Tibial nerve (tissue), 4 donors: ENCODE measurements at places on chromosomes 12 and 14. TPM values are rescaled to one million over a fixed set of nuclear protein-coding genes. Genes with fewer than 3 reads are reported as not detected.

DNA sequence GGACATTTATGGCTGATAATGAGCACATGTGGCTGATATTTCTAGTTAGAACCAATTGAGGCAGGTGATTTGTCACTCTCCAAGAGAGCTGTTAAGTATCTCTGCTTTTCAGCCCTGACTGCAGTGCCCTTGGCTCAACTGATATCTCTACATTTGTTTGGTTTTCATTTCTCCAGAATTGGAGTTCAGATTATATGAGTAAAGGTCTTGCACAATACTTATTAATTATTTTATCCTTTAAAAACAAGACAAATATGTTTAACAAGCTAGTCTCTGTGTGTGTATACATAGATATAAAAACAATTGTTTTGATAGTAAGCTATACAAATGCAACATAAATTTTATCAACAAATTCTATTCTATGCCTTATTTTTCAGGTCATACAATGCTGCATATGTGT is 105.2 kb downstream of the BRMS1L start:
- H3K27me3 ChIP-seq, result no peaks in the 10 kb centered on the region
- no peak overlapping the region for H3K4me3 ChIP-seq
- no peak overlapping the region for H3K27ac ChIP-seq

- no peaks in the 10 kb centered on the region for H3K4me1 ChIP-seq
- H3K27me3 ChIP-seq, result no peaks in the 10 kb centered on the region
- no peak overlapping the region for H3K27ac ChIP-seq
- H3K36me3 ChIP-seq, result no peaks in the 10 kb centered on the region
- H3K4me3 ChIP-seq, result no peak overlapping the region
- DNase-seq, result no peak
Measured at GRCh38 chr12:98635657-98636323, 8.8 kb downstream of the IKBIP start.

- no peaks in the 10 kb centered on the region for H3K4me1 ChIP-seq
- no peak overlapping the region for H3K27ac ChIP-seq
- no peak overlapping the region for H3K4me3 ChIP-seq
- DNase-seq, result no peak
- no peaks in the 10 kb centered on the region for H3K27me3 ChIP-seq
Measured at GRCh38 chr14:86788224-86788623, 1204.8 kb downstream of the GALC start.

DNA sequence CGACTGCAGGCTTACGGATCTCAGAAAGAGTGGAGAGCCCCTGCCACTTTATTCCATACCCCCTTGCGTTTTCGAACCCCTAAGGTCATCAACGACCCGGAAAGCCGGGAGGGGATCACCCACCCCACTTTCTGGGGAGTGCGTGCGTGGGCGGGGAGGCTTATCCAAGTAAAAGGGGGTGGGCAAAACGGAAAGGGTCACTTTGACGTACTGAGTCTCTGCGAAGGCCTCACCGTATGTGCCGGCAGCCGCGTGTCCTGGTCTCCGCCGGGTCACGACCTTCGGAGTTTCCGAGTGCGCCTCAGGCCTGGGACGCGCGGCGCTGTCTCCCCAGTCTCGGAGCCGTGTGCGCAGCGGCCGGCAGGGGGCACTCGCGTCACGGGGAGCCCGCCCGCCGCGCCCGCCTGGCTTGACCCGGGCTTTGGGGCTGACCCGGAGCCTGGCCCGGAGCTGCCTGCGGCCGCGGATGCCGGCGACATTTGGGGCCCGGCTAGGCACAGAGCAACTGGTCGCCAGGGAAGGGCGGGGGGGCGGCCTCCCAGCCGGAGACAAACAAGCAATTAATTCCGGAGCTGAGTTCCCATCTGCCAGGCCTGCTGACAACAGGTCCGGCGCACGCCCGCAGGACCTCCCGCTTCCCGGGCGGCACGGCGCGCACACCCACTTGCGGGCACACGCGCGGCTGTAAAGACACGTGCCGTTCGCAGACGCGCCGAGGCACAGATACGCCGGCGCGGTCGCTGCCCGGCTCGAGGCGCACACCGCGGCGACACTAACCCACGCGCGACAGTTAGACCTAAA is 890 bp upstream of the KIF26A start:
- H3K27ac ChIP-seq, result no peak overlapping the region
- no peaks in the 10 kb centered on the region for H3K36me3 ChIP-seq
- peaks cover 49% of the 10 kb centered on the region for H3K4me1 ChIP-seq
- peak overlapping the region; percentile 36 for H3K4me3 ChIP-seq

DNA sequence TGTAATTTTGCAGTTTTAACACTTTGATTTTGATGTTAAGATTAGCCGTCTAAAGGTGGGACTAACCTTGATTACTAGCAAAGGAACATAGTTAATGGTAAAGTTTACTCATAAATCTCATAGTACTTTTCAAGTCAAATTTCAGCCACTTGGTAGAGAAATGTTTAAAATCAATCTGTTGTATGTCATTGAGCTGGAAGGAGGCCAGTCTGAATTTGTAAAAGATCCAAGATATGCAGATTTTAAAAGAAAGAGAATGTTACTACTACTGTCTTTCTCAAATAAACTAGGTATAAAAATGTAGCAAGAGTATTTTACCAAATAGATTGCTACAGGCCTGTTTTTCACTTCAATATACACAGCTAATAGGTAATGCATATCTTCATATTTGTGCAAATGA is 600.8 kb upstream of the SEL1L start:
- no peak overlapping the region for H3K27ac ChIP-seq
- H3K27me3 ChIP-seq, result no peaks in the 10 kb centered on the region
- H3K36me3 ChIP-seq, result no peaks in the 10 kb centered on the region
- no peaks in the 10 kb centered on the region for H3K4me1 ChIP-seq

DNA sequence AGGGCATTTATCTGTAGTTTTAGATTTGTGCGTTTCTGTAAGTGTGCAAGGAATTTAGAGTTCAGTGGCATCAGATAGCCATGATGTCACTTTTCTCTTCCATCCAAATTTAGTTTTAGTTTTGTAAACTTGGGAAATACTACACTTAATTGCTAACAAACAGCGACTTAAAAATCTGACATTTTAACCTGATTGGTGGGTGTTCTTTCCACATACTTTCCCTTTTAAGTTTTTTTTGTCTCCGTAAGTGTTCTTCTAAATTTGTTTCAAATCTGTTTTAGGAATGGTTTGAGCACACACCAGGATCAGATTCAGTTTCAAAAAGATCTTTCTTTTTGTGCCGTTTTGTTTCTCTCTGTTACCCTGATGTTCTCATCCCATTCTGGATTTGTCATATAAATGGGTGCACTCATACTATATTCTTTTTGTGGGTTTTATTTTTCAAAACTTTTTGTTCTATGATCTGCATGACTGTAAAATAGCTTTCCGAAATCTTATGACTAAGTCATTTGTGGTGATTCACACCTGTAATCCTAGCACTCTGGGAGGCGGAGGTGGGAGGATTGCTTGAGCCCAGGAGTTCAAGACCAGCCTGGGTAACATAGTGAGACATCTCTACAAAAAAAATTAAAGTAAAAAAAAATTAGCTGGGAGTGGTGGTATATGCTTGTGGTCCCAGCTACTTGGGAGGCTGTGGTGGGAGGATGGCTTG is 58.9 kb downstream of the FBXO34 start:
- H3K4me3 ChIP-seq, result no peak overlapping the region
- no peaks in the 10 kb centered on the region for H3K27me3 ChIP-seq
- H3K27ac ChIP-seq, result no peak overlapping the region
- DNase-seq, result no peak

GRCh38 chr12:48779869-48780268 is 9.0 kb downstream of the ADCY6 start:
- no peaks in the 10 kb centered on the region for H3K4me1 ChIP-seq
- no peaks in the 10 kb centered on the region for H3K36me3 ChIP-seq
- peak; percentile 17 for DNase-seq
- peak overlapping the region; percentile 21 for H3K27ac ChIP-seq
- no peak overlapping the region for H3K4me3 ChIP-seq
- no peaks in the 10 kb centered on the region for H3K27me3 ChIP-seq

- no peaks in the 10 kb centered on the region for H3K27me3 ChIP-seq
- H3K4me3 ChIP-seq, result no peak overlapping the region
- H3K4me1 ChIP-seq, result peaks cover 20% of the 10 kb centered on the region
- peak; percentile 52 for DNase-seq
- H3K36me3 ChIP-seq, result no peaks in the 10 kb centered on the region
Measured at GRCh38 chr14:76784881-76785280, 23.6 kb downstream of the VASH1 start.

- no peak overlapping the region for H3K27ac ChIP-seq
- DNase-seq, result peak; percentile 40
- H3K27me3 ChIP-seq, result no peaks in the 10 kb centered on the region
- H3K4me1 ChIP-seq, result no peaks in the 10 kb centered on the region
Measured at GRCh38 chr14:62179367-62180018, 417.3 kb downstream of the SNAPC1 start.

- DNase-seq, result no peak
- no peak overlapping the region for H3K27ac ChIP-seq
- H3K36me3 ChIP-seq, result no peaks in the 10 kb centered on the region
Measured at GRCh38 chr12:106086696-106087095, 52.1 kb downstream of the NUAK1 start.

- no peaks in the 10 kb centered on the region for H3K27me3 ChIP-seq
- no peaks in the 10 kb centered on the region for H3K4me1 ChIP-seq
Measured at GRCh38 chr12:3123729-3124128, 46.5 kb downstream of the TSPAN9 start.

DNA sequence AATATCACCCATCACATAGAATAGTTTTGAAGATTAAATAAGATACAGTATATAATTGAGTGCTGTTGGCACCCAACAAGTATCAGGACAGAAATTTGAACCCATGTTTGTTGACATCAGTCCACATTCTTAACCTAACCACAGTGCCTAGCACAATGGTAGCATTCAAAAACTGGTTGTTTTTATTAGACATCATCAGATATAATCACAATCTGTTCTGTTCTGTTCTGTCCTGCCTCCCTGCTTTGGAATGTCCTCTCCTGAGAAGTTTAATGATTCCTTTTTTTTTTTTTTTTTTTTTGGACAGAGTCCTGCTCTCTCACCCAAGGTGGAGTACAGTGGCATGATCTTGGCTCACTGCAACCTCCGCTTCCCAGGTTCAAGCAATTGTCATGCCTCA is 476.6 kb downstream of the RMST start:
- H3K27me3 ChIP-seq, result no peaks in the 10 kb centered on the region
- no peak overlapping the region for H3K27ac ChIP-seq
- H3K4me3 ChIP-seq, result no peak overlapping the region
- no peaks in the 10 kb centered on the region for H3K4me1 ChIP-seq
- DNase-seq, result no peak
- H3K36me3 ChIP-seq, result no peaks in the 10 kb centered on the region

DNA sequence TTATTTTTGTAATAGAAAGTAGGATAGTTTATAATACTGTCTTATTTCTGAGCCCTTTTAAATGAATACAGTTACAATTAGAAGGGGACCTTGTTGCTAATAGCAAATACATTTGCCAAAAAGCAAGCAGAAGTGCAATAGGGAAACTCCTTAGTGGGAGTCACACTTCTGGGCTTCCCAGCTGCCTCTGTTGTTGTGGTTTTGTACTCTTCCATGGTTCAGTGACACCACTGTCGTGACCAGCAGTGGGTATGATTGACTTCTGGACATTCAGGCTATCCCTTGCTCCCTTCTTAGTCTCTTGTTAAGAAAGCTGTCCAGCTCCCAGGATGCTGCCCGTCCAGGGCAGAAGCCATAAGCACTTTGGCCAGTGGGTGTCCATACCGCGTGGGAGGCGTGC is 22.6 kb downstream of the TCTN1 start:
- DNase-seq, result no peak
- H3K27ac ChIP-seq, result no peak overlapping the region
- no peaks in the 10 kb centered on the region for H3K36me3 ChIP-seq
- H3K4me1 ChIP-seq, result peaks cover 21% of the 10 kb centered on the region
- H3K4me3 ChIP-seq, result no peak overlapping the region
- no peaks in the 10 kb centered on the region for H3K27me3 ChIP-seq

- no peak overlapping the region for H3K4me3 ChIP-seq
- DNase-seq, result no peak
- H3K27ac ChIP-seq, result no peak overlapping the region
- H3K36me3 ChIP-seq, result no peaks in the 10 kb centered on the region
- H3K4me1 ChIP-seq, result no peaks in the 10 kb centered on the region
Measured at GRCh38 chr14:56718312-56718711, 92.0 kb downstream of the OTX2 start.

- no peaks in the 10 kb centered on the region for H3K27me3 ChIP-seq
- peaks cover 10% of the 10 kb centered on the region for H3K4me1 ChIP-seq
Measured at GRCh38 chr14:31024010-31024480, 1.4 kb upstream of the AP4S1 start.

DNA sequence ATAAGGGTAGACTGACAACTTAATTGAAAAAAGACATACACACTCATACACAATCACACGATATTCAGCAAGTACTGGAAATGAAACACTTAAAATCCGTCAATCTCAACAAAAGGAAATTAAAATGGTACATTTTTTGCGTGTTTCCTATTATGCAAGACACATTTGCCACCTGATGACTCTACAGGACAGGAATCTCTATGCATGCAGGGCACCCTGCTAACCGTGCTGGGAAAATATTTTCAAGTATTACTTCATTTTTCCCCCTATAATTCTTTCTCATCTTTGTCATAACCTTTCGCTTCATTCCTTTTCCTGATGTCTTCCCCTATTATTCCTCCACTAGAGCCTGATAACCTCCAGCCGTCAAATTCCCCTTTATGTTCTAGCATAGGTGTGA is 150.2 kb downstream of the TMEM132D start:
- no peaks in the 10 kb centered on the region for H3K27me3 ChIP-seq
- H3K4me1 ChIP-seq, result no peaks in the 10 kb centered on the region
- no peak for DNase-seq
- no peak overlapping the region for H3K4me3 ChIP-seq
- no peak overlapping the region for H3K27ac ChIP-seq
- H3K36me3 ChIP-seq, result no peaks in the 10 kb centered on the region

- peaks cover 36% of the 10 kb centered on the region for H3K4me1 ChIP-seq
- no peak for DNase-seq
- peak overlapping the region; percentile 15 for H3K27ac ChIP-seq
- no peak overlapping the region for H3K4me3 ChIP-seq
Measured at GRCh38 chr14:84087986-84088531, 1441.9 kb upstream of the FLRT2 start.

DNA sequence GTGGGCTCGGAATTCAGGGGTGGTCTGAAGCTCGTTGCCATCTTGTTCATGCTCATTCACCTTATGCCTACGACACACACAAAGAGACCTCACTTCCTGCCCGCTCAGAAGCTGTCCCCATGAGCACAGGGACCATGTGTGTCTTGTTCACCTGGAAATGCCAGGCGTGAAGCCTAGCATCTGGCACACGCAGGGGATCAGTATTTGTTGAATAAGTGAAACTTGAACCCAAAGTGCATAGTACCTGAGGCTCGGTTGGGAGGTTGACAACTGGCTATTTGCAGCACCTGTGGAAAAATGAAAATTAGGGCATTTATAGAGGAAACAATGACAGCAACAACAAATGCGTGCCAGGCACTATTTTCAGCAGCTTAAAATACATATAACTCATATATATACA is 5.4 kb downstream of the C12orf43 start:
- no peaks in the 10 kb centered on the region for H3K27me3 ChIP-seq
- no peak overlapping the region for H3K4me3 ChIP-seq
- DNase-seq, result no peak
- H3K27ac ChIP-seq, result no peak overlapping the region
- H3K4me1 ChIP-seq, result peaks cover 4% of the 10 kb centered on the region

GRCh38 chr12:112906712-112907414 is at the start of gene OAS1:
Gene OAS1, plus strand, starts transcription at chr12:112906962. Its CDS starts 78 bp downstream, at chr12:112907040.
- DNase-seq, result peak; percentile 33
- peaks cover 25% of the 10 kb centered on the region for H3K4me1 ChIP-seq
- peak within 1 kb of the TSS; percentile 67 for H3K27ac ChIP-seq
- H3K36me3 ChIP-seq, result no peaks in the 10 kb centered on the region

- no peak overlapping the region for H3K4me3 ChIP-seq
- DNase-seq, result no peak
- no peaks in the 10 kb centered on the region for H3K4me1 ChIP-seq
- H3K27me3 ChIP-seq, result no peaks in the 10 kb centered on the region
- no peak overlapping the region for H3K27ac ChIP-seq
Measured at GRCh38 chr12:4450551-4451112, 5.0 kb upstream of the FGF6 start.

Gene MAP1LC3B2
- total RNA-seq, result 1.7 TPM

Gene WIF1
- total RNA-seq, result not detected

Gene RILPL2
- total RNA-seq, result 6.5 TPM

Gene ZNF384
- total RNA-seq, result 35.9 TPM
